Gastroesophageal sphincter (tissue), 4 donors: ENCODE measurements at places on chromosomes 4 and X. TPM values are rescaled to one million over a fixed set of nuclear protein-coding genes. Genes with fewer than 3 reads are reported as not detected.

DNA sequence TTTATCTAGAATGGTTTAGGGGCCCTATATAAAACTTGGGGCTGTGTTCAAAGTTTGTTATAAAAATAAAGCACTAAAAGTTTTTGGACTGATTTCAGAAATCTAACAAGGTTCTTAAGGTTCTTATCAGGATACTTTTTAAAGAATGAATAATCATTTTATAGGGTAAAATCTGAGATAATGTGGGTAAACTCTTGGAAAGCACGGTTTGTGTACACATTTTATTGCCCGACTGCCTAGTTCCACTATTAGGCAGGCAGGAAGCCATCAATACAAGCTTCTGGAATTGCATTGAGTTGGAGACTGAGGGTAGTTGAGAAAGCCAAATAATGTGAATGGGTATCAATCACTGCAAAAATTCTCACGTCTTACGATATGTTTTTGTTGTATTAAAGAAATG is 331.0 kb upstream of the PITX2 start:
- no peak for ATAC-seq

DNA sequence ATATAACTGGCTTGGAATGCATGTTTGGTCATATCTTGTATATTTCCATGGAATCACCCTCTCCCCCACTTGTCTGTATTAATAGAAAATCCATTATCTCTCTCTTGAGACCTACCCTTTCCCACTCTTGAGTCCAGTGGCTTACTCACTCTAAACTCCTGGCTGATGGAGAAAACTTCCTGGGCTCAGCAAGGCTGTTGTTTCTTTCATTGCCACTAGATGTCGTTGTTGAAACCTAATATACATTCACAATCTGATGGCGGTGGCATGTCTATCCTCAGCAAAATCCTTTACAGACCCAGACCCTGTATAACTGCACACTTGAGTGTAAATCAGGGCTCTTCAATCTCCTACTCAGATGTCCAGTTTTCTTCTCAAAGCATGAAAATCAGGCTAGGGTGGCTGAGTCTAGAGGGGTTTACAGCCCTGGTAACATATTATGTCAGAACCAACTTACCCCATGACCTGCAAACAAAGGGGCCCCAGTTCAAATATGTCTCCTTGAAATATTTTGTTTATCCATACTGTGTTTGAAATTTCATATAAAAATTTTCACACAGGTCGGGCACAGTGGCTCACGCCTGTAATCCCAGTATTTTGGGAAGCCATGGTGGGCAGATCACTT is 70.0 kb upstream of the FAM241A start:
- no peak for ATAC-seq

DNA sequence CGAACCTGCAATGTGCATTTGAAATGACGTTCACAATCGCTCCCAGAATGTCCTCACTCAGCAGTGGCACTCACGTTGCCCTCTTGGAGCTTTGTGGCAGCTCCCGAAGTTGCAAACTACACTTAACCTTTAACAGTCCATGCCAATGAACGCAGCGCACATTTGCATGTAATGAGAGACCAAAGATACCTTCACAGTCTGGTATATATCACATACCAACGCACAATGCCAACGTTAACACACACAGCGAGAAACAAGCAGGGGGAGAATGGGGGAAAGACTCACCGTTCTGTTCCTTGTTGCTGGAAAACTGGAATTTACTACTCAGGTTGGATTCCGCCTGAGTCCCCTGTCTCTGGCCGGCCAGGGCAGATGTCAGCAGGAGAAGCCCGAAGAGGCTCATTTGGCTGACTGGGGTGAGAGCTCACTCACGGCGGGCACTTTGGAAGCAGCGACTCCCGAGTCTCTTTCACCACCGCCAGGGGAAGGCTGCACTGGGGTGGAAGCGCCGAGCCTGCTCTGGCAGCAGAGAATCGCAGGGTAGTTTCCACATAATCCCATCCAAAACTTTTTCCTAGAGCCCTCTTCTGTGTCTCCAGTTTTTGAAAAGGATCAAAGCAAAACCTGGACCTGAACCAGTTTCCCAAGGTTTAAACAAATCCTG is 966 bp downstream of the PDGFC start:
- ATAC-seq = peak; percentile 59

SOX3 gene
- not detected for total RNA-seq

GRCh38 chr4:150990250-150990649 is 24.8 kb downstream of the LRBA start:
- no peak for ATAC-seq

NALF2 gene
- total RNA-seq = 0.58 TPM

F8A3 gene
- 12.8 TPM for total RNA-seq

CCDC160 gene
- not detected for total RNA-seq

GRCh38 chr4:114383067-114383466 is 215.5 kb upstream of the UGT8 start:
- no peak for ATAC-seq

UGT2A1 gene
- not detected for total RNA-seq

GRCh38 chr4:184424993-184425758 is 49.2 kb downstream of the IRF2 start:
- ATAC-seq = peak; percentile 23

ASB12 gene
- total RNA-seq = not detected

DNA sequence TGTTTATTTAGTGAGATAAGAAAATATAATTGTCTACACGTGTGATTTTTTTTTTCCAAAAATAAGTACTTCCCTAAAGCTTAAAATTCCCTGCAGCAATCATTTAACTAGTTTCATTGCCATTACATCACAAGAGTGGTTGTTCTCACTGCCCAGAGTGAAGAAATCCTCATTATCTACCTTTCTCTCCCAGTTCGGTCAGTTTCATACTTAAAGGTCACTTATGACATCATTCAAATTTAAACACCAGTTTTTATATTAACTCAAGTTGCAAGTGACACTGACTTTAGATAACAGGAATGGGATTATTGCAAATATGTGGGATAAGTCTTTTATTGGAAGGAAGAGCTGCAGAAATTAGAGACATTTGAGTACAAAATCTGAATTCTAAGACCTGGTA is 1699.8 kb upstream of the IGFBP7 start:
- no peak for ATAC-seq

GRCh38 chr4:9937078-9937477 is 84.2 kb downstream of the SLC2A9 start:
- ATAC-seq = no peak

EGF gene
- total RNA-seq = 0.93 TPM

PCDH18 gene
- total RNA-seq = 51.2 TPM

CHRNA9 gene
- not detected for total RNA-seq

- no peak for ATAC-seq
These were observed 196.5 kb downstream of the STK32B start for GRCh38 chr4:5247735-5248134.

HERC3 gene
- 45.9 TPM for total RNA-seq

DNA sequence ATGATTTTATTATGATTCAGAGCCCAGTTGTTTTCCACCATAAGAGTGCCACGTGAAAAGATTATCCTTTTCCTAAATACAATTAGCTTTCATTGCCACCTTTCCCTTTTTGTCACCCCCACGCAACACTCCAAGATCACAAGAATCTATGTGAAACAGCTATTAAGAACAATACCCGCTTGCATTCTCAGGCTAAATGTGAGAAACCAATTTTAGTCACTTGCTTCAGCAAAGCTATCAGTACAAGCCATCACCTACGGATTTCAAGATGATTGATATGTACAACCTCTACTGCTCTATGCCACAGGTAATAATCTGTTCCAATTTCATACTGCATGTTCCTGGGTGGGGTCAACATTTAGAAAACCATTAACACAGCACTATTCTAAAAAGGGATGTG is 2.5 kb downstream of the ATP11C start:
- ATAC-seq = no peak

WDR19 gene
- 23.1 TPM for total RNA-seq

DNA sequence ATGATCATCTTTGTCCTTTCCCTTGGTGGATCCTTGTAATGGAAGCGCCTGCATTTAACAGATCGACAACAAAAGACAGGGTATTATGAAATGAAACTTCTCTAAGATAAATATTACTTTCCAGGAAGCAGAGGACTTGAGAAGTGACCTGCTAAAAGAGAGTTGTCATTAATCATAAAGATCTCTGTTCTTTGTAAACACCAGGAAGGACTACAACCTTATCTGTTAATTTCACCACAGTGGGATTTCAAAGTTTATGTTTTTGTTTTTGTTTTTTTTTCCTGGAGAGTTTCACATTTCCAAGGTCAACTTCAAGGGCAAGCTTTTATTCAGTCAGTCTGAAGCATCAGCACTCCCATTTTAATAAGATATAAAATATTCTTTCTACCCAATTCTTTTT is 170.9 kb downstream of the RCHY1 start:
- ATAC-seq = no peak

GRCh38 chr4:76589872-76590797 is 155.1 kb downstream of the SHROOM3 start:
- peak; percentile 64 for ATAC-seq

FAM53A gene
- total RNA-seq = 4.0 TPM

DNA sequence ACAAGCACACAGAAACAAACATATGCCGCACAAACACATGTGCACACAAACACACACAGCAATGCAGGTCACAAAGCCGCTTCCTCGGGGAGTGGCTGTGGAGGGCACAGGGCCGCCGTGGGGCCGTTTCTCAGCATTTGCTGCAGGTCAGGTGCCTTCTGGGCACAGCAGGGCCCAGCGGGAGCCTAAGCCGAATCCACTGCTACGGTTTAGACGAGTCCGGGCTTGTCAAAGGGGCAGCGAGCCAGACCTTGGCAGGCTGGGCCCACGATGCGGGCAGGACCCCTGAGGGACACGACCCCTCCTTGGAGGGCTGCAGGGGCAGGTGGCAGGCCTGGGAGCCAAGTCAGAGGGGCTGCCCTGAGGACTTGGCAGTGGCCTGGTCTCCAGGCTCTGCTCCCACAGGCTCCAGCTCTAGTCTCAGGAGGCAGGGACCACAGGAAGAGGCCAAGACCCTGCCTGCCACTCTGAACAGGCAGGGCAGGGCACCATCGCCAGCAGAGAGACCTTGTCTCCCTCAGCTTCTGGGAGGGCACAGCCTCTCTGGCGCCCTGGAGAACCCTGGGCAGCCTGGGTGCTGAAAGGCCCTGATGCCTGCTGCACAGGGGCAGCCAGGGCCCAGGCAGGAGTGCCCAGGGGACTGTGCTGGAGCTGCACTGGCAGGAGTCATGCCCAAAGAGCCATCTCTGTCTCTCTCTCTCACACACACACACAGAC is 5.5 kb upstream of the ATP2B3 start:
- no peak for ATAC-seq

- ATAC-seq = no peak
These were observed 54.7 kb upstream of the NPNT start for GRCh38 chr4:105840426-105841174.

HOPX gene
- 2.7 TPM for total RNA-seq

- ATAC-seq = no peak
These were observed 34.2 kb downstream of the ZFYVE28 start for GRCh38 chr4:2384245-2384644.

- ATAC-seq = no peak
These were observed 142.2 kb downstream of the SOWAHB start for GRCh38 chr4:76755756-76756155.

- ATAC-seq = no peak
These were observed 978 bp downstream of the HS6ST2 start for GRCh38 chrX:132957211-132958090.

DNA sequence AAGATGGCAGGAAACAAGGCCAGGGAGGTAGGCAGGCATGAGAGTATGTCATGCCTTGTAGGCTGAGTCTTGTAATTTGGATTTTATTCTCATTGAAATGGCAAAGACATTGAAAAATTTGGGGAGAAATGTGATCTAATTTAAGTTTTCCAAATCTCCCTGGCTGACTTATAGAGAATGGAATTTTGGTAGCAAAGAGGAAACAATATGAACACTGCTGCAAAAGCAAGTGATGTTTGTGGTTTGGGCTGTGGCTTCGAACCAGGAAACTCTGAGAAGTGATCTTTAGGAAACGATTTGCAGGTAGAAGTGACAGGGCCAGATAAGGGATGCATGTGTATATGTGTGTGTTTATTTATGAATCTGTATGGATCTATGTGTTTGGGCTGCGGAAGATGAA is 35.6 kb downstream of the ARSJ start:
- no peak for ATAC-seq

DNA sequence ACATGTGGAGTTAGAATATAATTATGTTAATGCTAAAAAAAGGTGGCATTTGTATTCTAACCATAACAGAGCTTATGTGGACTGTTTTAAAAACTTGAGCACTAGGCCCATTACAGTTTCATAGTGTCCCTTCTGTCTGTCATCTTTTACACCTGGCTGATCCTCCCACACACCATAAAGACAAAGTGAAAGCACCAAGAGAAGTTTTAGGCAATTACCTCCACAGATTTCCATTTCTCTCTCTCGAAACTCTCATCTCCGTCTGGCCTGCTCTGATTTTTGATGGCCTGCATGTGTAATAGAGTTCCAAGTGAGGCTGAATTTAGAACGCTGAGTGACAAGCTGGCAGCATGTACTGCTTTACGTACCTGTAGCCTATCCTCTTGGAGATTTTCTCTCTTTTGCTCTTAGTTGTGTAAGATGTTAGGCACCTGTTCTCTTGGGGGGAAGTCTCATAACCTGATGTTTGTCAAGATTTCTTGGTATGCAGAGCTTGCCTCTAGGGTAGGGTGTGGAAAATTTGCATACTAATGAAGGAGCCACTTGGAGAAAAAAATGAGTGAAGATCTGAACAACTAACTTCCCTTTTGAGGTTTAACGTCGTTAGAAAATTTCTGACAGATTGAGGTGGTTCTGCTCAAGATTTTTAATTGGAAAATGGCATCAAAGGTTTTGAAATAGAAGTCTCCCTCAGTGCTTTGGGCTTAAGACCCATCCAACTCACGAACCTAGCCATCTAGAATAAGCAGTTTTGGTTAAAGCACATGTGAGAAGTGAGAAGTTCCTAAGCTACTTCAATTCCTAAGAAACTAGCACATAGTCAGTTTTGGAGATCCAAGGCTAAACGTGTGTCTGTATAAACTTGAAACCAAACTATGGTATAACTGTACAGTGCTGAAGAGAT is 57.6 kb upstream of the RAP1GDS1 start:
- no peak for ATAC-seq
